ENCODE measurements at places on chromosomes 3 and 15.

GRCh38 chr3:185423178-185423577 is 60.2 kb downstream of the MAP3K13 start:
- no peak for DNase-seq

GRCh38 chr15:65176056-65176455 is 9.1 kb downstream of the CLPX start:
- no peak for DNase-seq

DNA sequence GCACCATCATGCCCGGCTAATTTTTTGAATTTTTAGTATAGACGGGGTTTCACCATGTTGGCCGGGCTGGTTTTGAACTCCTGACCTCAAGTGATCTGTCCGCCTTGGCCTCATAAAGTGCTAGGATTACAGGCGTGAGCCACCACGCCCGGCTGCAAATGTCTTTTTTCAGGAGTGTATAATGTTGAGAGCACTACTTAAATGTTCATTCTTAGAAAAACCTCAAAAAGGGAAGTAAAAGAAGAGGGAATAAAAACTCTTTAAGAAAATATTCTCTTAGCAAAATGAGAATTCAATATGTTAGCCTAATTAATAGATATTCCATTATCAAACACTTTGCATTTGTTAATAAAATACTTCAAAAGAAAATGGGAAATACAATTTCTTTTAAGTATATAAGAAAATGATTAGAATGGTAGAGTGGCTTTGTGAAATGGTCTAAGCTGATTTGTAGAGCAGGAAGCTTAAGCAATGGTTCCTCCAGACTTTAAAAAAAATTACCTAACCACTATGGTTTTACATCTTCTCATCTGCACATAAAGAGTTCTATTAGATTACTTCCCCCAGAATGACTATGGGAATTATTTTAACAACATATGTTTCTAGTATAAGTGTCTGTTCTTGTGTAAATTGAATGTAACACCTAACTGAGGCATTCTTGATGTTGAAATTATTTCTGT is 226.7 kb upstream of the ALCAM start:
- DNase-seq: no peak

GRCh38 chr3:115822579-115822978 is 199.3 kb downstream of the GAP43 start:
- DNase-seq: no peak

GRCh38 chr3:191922570-191922969 is 461.6 kb downstream of the PYDC2 start:
- no peak for DNase-seq

GRCh38 chr3:50542177-50543034 is 25.1 kb downstream of the C3orf18 start:
- peak; percentile 87 for DNase-seq

GRCh38 chr3:178623666-178624255 is 87.5 kb downstream of the KCNMB2 start:
- no peak for DNase-seq

Measured in activated CD8-positive, alpha-beta memory T cell treated with anti-CD3 and anti-CD28 coated beads for 24 hours (primary cell).